ENCODE measurements at places on chromosomes 1 and 21. TPM values are rescaled to one million over a fixed set of nuclear protein-coding genes. Genes with fewer than 3 reads are reported as not detected.

The ELAPOR1 gene
- total RNA-seq, result 0.13 TPM

The GUCA2B gene
- not detected for total RNA-seq

The KRTAP21-2 gene
- not detected for total RNA-seq

The TRIM17 gene
- 0.39 TPM for total RNA-seq

The PDE9A gene
- total RNA-seq, result 6.9 TPM

The KRTAP11-1 gene
- total RNA-seq, result not detected

The NHLH1 gene
- total RNA-seq, result not detected

The HENMT1 gene
- 3.7 TPM for total RNA-seq

The AKR7A2 gene
- total RNA-seq, result 129 TPM

The C1QTNF12 gene
- 0.88 TPM for total RNA-seq

The GSTM5 gene
- 4.9 TPM for total RNA-seq

The OR2T33 gene
- total RNA-seq, result not detected

The GFI1 gene
- 0.52 TPM for total RNA-seq

The OR2G6 gene
- total RNA-seq, result not detected

The PGBD5 gene
- total RNA-seq, result 1.3 TPM

Data from epithelial cell of alveolus of lung (primary cell).